NCI-H510A treated with DMSO at 0.1 percent for 48 hours (cell line): ENCODE measurements at places on chromosomes 4 and X.

- no peak for DNase-seq
These were observed 687.0 kb downstream of the DMD start for GRCh38 chrX:32524385-32524784.

DNA sequence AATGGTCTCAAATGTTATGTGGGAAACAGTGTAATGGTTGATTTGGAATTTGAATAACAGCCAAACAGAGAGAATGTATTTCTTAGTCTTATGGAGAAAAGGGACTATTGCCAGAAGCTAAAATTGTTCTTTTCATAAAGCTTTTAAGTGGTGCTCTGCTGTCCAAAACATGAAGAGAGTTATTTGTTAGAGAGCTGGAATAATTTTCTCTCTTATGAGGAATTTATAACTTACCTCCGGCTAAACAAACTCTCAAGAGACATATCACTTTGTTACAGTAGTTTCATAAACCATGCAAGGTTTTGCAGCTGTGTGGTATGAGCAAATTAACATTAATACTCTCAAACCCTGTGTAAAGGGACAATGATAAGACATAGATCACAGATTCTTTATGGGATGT lies 28.6 kb downstream of the SULT1B1 start:
- DNase-seq: no peak

- no peak for DNase-seq
These were observed 8.2 kb downstream of the WDR1 start for GRCh38 chr4:10108391-10108790.

- no peak for DNase-seq
These were observed 415.0 kb downstream of the ZNF674 start for GRCh38 chrX:46130247-46130646.

- no peak for DNase-seq
These were observed 36.8 kb downstream of the LRP2BP start for GRCh38 chr4:185358959-185359358.

DNA sequence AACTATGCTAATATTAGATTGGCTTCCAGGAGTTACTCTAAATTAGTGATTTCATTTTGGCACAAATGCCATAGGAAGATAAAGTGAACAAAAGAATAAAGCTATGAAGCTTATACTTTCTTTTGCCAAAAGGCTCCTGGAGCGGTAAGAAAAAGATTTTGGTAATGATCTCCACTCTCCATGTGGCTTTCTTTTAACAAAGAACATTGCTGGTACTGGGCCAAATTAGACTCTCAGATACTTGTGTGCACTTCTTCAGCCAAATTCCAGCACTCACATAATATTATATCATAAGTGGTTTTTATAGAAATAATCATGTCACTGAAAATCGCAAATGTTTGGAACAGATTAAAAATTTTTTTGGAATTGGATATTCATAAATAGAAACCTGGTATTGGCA lies 142.4 kb upstream of the FGF13 start:
- DNase-seq: no peak

DNA sequence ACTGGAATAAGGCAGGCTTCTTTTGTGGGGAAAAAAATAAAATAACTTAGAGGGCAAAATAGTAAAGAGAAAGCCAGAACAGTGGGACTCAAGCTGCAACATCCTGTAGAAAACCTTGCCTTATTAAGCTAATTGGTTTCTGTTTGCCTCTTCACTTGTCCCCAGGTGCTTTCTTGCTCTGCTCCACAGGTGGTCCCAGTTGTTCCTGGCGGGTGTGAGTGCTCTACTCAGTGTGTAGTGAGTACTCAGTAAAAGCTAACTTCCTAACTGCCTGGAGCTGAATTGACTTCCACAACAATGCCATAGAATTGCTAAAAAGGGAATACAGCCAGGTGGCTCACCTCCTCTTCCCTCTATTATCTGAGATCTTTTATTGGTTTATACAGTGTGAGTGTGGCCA lies 930.2 kb downstream of the C4orf33 start:
- DNase-seq: peak; percentile 76
